Upper lobe of left lung (tissue), 6 donors: ENCODE measurements at places on chromosomes 3 and 15. TPM values are rescaled to one million over a fixed set of nuclear protein-coding genes. Genes with fewer than 3 reads are reported as not detected.

The ZBED2 gene
- 8.2 TPM for total RNA-seq

DNA sequence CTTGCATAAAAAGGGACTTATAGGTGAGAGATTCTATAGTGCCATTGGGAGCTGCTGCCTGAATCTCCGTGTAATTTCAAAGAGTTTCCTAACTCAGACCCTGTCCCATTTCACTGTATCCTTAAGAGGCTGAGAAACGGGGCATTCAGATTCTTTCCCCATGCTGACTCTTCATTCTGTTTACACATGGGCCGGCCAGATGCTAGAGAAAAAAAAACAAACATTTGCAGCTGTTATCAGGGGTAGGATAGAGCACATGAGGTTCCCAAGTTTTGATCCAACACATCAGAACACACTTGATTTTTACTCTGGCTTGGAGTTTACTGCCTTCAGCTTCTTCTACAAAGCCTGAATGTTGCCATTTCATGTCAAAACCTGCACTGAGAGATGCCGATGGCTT lies 215.9 kb upstream of the TPRG1 start:
- DNase-seq = no peak

DNA sequence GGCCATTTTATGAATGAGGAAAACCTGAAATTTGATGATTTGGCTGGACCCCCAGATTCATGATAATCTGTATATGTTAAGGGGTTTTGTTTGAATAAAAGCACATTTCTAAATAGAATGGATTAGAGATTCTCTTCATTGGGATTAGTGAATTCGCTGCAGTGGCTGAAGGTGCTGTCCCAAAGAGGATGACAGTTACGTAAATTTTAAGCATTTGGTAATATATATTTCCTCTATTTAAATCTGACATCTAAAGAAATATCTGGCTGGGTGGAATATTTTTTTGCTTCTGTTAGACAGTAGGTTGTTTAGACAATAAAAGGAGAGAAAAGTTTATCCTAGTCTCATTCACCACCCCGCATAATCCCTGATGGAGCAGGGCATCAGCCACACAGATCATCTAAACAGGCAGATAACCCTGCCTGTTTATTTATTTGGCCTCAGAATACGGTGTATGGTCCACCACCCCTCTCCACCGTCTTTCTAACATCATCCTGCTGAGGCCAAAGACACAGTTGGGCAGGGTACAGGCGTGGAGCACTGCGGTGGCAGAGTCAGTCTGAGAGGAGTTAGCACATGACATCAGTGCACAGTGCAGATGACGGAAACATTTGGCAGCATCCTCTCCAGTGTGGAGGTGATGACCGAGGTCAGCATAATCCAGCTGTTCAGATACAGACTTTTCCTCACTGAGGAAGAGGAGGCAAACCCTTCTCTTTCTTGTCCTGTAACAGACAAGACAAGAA lies 20.4 kb upstream of the NFKBIZ start:
- no peak for DNase-seq

DNA sequence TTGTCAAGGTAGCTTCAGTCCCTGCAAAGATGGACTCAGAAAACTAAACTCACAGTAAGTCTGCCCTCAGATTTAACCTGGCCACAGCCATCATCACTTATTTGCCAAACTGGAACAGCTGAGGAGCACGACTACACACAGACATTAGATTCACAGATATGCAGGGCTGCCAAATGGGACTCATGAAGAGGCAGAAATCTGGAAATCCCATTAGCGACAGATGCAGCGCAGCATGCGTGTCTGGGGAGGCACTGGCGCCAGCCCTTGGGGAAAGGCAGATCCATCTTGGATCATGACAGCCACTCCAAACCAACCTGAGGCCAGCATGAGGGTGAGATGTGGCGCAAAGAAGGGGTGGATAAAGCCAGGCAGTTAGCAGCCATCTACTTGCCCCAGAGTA lies 160.7 kb upstream of the TSC22D2 start:
- DNase-seq = no peak
